Activated CD4-positive, alpha-beta T cell treated with anti-CD3 and anti-CD28 coated beads, Interleukin-2, amount 10 ng/mL, durations not matched to agents 7 days and 5 days (primary cell): ENCODE measurements at places on chromosomes 3 and 15. TPM values are rescaled to one million over a fixed set of nuclear protein-coding genes. Genes with fewer than 3 reads are reported as not detected.

DNA sequence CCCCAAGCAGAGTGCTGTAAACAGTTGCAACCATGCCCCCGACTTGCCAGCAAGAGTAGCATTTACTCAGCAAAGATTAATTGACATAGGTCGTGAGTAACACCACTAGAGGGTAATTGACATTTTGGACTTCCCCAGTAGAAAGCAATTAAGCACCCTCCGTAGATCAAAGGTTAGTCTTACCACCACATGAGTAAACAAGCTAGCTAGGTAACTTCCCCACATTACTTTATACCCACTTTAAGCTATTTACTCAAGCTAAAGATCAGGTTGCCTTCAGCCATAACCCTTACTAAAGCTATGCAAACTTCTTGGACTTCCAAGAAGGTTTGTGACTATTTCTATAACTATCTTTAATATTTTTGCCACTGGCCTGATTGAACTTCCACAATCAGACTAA, 1072.7 kb downstream of the OTOL1 start:
- no peak for DNase-seq

- DNase-seq: peak; percentile 20
Measured at GRCh38 chr15:78174401-78174800, 25.2 kb downstream of the IDH3A start.

DNA sequence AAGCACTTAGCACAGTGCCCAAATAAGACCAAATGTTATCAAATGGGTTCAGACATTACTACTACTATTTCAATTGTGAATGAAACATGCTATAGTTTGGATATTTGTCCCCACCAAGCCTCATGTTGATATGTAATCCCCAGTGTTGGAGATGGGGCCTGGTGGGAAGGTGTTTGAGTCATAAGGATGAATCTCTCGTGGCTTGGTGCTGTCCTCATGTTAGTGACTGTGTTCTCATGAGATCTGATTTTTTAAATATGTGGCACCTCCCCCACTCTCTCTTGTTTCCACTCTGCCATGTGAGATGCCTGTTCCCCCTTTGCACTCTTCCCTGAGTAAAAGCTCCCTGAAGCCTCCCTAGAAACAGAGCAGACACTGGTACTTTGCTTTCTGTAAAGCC, 148.7 kb upstream of the TGFBR2 start:
- DNase-seq: no peak

DNA sequence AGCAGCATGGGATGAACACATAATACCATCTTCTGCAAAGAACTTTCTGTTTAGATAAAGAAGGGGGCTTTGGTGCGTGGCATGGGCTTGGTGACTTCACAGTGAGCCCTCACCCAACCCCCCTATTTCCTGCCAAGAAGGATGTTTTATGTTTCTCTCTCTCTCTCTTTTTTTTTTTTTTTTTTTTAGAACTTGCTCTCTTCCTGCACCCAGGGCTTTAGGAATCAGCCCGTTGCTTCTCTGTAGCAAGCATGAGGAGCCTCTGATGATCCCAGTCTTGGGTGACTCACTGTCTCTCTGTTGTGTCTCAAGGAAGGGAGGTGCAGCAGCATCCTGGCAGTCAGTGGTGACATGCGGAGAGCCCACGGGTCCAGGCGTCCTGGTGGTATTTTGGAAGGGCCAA, 49.1 kb downstream of the CCK start:
- peak; percentile 53 for DNase-seq

COL7A1 gene
- total RNA-seq: 1.3 TPM

DISP2 gene
- total RNA-seq: 0.60 TPM

DNA sequence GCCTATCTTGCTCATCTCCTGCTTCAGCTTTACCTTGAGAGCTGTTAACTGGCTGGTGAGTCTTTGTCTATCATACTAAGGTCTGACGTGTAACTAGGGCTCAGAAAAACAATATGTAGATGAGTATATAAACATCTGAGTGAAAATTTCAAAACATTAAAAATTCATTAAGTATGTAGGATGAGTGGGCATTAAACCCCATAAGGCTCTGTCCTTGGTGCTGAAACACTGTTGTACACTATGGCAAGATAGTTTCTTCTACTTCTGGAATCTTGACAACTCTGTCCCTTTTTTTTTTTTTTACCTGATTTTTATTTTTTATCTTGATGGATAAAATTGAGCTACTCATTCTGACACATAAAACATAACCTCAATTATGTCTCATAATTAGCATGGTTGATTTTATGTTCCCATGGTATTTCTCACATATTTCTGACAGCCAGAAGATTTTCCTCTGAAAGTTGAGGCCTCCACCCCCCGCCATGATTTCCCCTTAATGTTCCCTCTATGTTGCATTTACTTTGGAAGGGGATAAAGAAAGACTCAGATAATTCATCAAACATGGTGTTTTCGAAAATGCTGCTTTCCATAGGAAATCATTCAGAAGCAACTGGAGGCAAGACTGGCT, 54.3 kb downstream of the DGKG start:
- DNase-seq: peak; percentile 47

GRCh38 chr3:123658118-123658851, 73.4 kb upstream of the HACD2 start:
- no peak for DNase-seq

UROC1 gene
- total RNA-seq: not detected

GRCh38 chr15:79617071-79617470, 184.9 kb downstream of the MINAR1 start:
- no peak for DNase-seq

ABI3BP gene
- total RNA-seq: not detected

- DNase-seq: no peak
Measured at GRCh38 chr3:113600418-113601182, 68.2 kb downstream of the SIDT1 start.

DNA sequence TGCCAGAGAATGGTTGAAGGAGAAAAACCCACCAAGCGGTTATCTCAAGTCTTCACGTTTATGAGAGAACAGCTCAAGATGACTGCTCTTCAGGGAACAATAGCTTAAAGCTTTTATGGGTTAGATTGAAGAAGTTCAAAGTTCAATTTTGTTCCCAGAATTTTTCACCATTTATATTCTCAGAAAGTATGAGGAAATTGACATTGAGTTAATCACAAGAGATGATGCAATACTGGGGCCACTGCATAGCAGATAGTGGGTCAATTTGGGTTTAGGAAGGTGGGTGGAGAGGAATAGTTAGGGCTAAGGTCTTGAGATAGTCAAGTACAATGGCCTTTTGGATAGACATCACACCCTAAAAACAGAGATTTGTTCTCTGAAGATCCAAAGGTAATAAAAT, 539.3 kb downstream of the SQOR start:
- no peak for DNase-seq

GRCh38 chr15:55222588-55222987, 25.8 kb upstream of the RSL24D1 start:
- no peak for DNase-seq

DNA sequence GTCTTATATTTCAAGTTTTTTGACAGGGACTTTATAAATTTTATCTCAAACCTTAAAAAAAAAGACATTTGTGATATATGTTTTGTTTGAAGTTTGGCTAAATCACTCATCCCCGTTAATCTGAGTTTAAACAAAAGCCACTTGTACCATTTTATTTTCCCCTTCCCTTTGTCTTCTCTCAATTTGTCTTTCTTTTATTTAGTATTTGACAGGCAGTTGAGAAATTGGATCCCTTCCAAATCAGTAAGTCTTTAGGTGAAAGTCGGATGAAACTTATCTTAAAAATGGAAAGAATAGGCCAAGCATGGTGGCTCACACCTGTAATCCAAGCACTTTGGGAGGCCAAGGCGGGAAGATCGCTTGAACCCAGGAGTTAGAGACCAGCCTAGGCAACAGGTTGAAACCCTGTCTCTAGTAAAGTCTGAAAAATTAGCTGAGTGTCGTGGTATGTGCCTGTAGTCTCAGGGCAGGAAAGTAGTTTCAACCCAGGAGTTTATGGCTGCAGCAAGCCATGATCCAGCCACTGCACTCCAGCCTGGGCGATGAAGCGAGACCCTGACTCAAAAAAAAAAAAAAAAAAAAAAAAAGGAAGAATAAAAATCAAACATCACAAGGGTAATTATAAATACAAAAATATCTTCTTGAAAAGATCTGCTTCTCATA, 394.6 kb upstream of the TPM1 start:
- no peak for DNase-seq

PRSS50 gene
- total RNA-seq: not detected

NR1I2 gene
- total RNA-seq: 0.10 TPM

GRCh38 chr3:14352002-14352627, 50.3 kb upstream of the SLC6A6 start:
- DNase-seq: no peak

- DNase-seq: no peak
Measured at GRCh38 chr3:123817413-123817812, 66.7 kb downstream of the MYLK start.

GRCh38 chr15:78302579-78303312, 3.3 kb upstream of the SKIC8 start:
- no peak for DNase-seq

DNA sequence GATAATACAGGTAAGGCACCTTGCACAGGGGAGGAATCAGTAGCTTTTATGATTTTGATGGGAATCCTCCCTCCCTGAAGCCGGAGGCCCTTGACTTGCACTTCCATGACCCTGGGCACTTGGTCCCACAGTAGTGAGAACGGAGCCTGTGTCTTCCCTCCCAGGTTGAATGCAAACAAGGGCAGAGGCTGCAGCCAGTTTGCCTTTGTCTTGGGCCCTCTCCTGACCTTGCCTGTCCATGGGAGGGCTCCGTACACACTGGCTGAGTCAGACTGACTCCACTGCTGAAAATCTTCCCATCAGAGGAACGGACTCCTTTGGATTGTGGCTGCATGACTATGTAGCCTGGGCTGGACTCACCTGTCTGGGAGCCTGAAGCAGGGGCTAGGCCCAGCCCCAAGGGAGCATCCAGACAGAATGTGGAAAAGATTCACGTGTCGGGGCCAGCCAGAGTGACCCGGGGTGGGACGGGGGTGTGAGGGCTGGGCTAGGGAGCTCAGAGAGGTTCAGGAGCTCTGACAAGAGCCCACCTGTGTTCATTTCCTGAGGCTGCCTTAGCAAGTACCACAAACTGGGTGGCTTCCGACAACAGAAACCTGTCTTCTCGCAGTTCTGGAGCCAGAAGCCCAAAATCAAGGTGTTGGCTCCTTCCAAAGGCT, 9.5 kb downstream of the TBC1D21 start:
- DNase-seq: no peak

DNA sequence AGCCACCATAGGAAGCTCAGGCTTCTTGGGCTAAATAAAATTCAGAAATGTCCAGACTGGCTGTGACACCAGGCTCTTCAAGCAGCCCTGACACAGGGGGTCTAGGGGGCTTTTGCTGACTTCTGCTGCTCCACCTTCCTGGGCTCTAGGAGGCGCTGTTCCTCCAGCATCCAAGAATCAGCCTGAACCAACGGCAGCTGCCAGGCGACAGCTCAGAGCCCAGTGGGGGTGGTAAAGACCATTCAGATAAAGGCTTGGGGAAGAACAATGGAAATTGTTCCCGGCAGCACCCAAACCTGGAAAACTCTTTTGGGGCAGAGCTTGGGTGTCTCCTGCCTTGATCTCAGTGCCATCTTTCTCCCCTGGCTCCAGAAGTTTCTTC, 21.6 kb upstream of the PSTPIP1 start:
- DNase-seq: peak; percentile 72

LRRC34 gene
- total RNA-seq: 4.7 TPM

GRCh38 chr3:72105306-72105705, 320.4 kb upstream of the PROK2 start:
- DNase-seq: no peak

BLM gene
- total RNA-seq: 57.7 TPM

- DNase-seq: no peak
Measured at GRCh38 chr3:182957676-182958266, 22.6 kb downstream of the DCUN1D1 start.

SNX22 gene
- total RNA-seq: 0.50 TPM

GRCh38 chr3:53122933-53123305, 7.3 kb downstream of the RFT1 start:
- DNase-seq: no peak

DNA sequence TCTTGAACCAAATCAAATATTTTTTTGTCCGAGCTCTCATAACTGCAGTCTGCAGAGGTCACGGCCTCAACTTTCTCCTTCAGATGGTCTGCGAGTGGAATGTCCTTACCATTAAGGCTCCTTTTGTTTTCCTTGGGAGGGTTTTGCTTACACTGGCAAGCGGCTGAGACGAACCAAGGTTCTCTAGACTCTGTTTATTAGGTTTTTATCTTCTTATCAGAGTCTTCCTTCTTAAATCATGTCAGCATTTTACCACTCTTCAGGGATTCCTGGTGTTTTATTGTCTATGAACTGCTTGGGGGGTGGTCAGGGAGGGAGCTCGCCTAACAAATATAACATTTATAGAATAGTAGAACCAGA, 773.7 kb upstream of the NR2F2 start:
- no peak for DNase-seq

GRCh38 chr3:13584901-13585300, 36.0 kb downstream of the FBLN2 start:
- DNase-seq: no peak

SEMA5B gene
- total RNA-seq: not detected

WHAMM gene
- total RNA-seq: 13.8 TPM

- DNase-seq: no peak
Measured at GRCh38 chr3:2985479-2985878, 124.7 kb downstream of the IL5RA start.

DNA sequence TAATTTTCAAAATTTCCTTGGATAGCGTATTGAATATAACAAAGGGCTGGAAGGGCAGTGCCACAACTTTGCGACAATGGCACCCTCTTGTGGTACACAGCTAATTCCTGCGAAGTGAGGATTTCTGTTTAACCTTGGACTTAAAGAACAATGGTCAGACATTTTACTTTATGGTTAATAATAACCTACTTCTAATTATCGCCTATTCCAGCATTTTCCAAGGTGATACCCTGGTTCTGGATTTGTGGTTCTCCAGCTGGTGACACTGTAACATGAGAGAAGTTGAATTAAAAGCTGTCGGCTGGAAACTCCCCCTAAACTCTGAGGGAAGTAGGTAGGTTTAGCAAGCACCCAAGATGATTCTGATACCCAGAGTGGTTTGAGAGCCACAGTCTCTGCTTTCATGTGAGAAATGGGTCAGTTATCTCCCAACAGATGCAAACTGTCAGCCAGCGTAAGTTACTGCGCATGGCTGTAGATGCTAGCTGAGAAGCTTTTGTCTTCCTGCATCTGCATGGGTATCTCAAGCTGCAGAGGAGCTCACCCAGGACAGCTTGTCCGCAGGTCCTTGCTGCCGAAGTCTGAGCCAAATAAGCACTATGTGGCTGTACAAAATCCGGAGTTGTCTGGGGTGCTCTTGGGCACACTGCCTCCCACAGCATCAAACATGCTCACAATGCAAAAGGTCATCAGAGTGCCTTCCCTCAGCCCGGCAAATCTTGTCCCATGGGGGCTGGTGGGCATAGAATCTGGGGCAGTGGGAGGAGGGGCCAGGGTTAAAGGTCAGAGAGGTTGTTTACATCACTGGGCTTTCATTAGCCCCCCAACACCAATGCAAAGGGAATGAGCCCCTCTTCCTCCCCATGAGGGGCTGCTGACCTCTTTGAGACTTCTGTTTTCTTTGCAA, 6.6 kb upstream of the CHSY1 start:
- peak; percentile 63 for DNase-seq

GRCh38 chr3:66762916-66763693, 235.0 kb upstream of the KBTBD8 start:
- no peak for DNase-seq
